Hematopoietic multipotent progenitor cell treated with erythropoietin and hydrocortisone succinate and interleukin-3 and kit ligand, for 4 days (in vitro differentiated cells): ENCODE measurements at places on chromosomes 12 and 14.

DNA sequence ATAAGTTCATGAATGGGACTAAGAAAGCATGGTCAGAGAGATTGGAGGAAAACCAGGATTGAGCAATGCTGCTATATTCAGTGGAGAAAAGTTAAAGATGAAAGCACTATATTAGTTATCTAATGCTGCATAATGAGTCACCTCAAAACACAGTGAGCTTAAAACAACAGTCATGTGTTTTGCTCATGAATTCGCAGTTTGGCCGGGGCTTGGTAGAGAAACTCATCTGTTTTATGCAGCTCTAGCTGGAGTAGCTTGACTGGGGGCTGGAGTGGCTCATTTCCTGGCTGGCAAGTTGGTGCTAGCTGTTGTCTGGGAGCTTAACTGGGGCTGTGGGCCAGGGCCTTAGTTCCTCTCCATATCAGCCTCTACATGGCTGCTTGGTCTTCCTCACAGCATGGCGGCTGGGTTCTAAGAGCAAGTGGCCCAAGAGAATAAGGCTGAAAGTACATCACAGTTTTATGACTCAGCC is 90.1 kb downstream of the ADCK1 start:
- DNase-seq = no peak

- peak; percentile 76 for DNase-seq
These were observed 28.8 kb downstream of the P2RX4 start for GRCh38 chr12:121238604-121239350.

DNA sequence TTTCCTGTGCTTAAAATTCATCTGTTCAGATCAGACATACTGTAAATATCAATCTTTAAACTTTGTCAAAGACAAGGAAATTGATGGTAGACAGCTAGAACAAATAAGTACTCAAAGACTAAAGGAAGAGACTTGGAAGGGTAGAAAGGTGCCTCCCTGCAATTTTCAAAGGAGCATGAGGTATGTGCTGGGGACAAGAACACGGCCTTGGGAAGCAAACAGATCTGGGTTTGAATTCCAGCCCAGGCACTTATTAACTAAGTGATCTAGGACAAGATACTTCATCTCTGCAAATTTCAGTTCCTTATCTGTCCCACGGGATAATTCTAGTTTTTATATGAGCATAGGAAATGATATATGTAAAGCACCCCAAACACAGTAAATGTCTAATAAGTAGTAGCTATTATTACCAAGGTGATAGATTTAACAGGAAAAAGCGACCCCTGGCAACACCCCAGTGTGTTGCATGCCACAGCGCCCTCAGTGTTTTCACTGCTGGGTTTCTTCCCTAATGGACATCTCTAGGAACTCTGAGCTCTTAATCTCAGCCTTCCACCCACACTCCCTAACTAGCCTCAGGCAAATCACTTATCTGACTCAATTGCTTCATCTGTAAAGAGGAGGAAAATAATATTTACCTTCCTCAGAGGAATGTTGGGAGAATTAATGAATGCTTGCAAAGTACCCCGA is 44.7 kb upstream of the BMP4 start:
- peak; percentile 4 for DNase-seq

GRCh38 chr14:91333650-91334039 is 84.0 kb downstream of the CCDC88C start:
- DNase-seq = no peak

- DNase-seq = peak; percentile 13
These were observed 218.5 kb downstream of the NUAK1 start for GRCh38 chr12:105920161-105920684.

DNA sequence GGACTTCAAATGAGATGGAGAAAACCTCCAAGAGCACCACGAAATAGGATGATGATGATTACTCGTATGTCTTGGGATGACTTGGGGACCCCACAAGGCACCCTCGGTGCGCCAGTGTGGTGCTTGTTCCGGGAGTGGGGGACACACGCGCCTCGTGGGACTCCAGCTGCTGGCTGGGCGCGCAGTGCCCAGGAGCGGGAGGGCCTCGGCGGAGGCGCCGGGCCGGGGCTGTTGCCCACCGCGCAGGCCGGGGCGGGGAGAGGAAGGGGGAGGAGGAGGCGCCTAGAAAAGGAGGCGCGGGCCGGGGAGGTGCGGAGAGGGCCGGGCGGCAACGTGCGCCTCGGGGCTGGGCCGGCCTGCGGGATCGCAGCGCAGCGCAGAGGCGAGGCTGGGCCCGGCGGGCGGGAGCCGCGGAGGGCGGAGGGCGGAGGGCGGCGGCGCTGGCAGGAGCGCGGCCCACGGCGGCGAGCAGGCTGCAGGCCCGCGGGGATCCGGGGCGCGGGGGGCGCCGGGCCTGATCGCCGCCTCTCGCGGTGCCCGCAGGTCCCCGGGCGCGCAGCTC is at the start of gene RFLNA:
Gene RFLNA, plus strand, starts transcription at position 314 of the 562 bp plus-strand sequence. CDS start 337 bp downstream, outside the sequence.
- DNase-seq = peak; percentile 32

GRCh38 chr12:69834147-69834546 is 9.1 kb downstream of the MYRFL start:
- no peak for DNase-seq

DNA sequence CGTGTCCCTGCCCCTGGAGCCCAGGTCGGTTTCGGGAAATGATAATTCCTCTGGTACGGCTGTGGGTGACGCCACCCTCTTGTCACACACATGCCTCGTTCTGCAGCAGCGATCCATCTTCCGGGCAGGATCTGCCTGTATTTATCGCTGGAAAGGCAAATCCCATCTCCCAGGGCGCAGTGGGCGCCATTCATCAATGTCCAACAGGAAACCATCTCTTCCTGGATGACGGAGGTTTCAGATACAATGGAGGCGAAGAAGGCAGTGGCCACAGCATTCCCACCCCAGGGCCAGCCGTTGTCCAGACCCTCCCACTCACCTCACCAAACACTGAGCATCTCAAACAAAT is 74.2 kb downstream of the NOC4L start:
- no peak for DNase-seq
